ENCODE measurements at places on chromosomes 7 and 10. TPM values are rescaled to one million over a fixed set of nuclear protein-coding genes. Genes with fewer than 3 reads are reported as not detected.

Gene GIMAP5
- 32.9 TPM for polyA plus RNA-seq

Gene ABCC2
- polyA plus RNA-seq, result 1.4 TPM

Gene TMEM270
- polyA plus RNA-seq, result 0.56 TPM

Gene COPS6
- 187 TPM for polyA plus RNA-seq

Gene SPDYE2B
- not detected for polyA plus RNA-seq

Gene GIMAP2
- polyA plus RNA-seq, result 7.8 TPM

Gene GNGT1
- polyA plus RNA-seq, result not detected

Gene GDF2
- polyA plus RNA-seq, result not detected

Gene RFC2
- 9.3 TPM for polyA plus RNA-seq

Gene FAM185A
- polyA plus RNA-seq, result 5.9 TPM

Gene GJD4
- not detected for polyA plus RNA-seq

Gene NFKB2
- polyA plus RNA-seq, result 17.3 TPM

Gene ITIH5
- 0.66 TPM for polyA plus RNA-seq

Gene KIAA1549
- polyA plus RNA-seq, result 1.3 TPM

Gene MPP7
- 1.7 TPM for polyA plus RNA-seq

Gene CCDC6
- polyA plus RNA-seq, result 35.7 TPM

Gene PYROXD2
- 4.6 TPM for polyA plus RNA-seq

Gene GIMAP1
- polyA plus RNA-seq, result 4.2 TPM

Gene TLX1
- not detected for polyA plus RNA-seq

Gene ANKRD61
- polyA plus RNA-seq, result 0.35 TPM

Gene TMEM213
- polyA plus RNA-seq, result not detected

Gene BET1
- polyA plus RNA-seq, result 36.5 TPM

Gene FAM25A
- polyA plus RNA-seq, result 36.6 TPM

Gene CDH23
- polyA plus RNA-seq, result 1.7 TPM

Gene STRIP2
- polyA plus RNA-seq, result 2.7 TPM

Gene HABP2
- 0.13 TPM for polyA plus RNA-seq

Gene CYP3A7
- 0.20 TPM for polyA plus RNA-seq

Gene GPR85
- polyA plus RNA-seq, result 1.7 TPM

Gene CYP3A5
- 10.0 TPM for polyA plus RNA-seq

Gene SFRP5
- 8.0 TPM for polyA plus RNA-seq

Gene WDFY4
- polyA plus RNA-seq, result 2.1 TPM

Gene HOXA9
- polyA plus RNA-seq, result 4.4 TPM

Gene COL13A1
- 2.3 TPM for polyA plus RNA-seq

Gene CTAGE8
- polyA plus RNA-seq, result 0.40 TPM

Gene TBC1D12
- 47.8 TPM for polyA plus RNA-seq

Gene CRPPA
- 0.57 TPM for polyA plus RNA-seq

Gene IL2RA
- polyA plus RNA-seq, result 1.3 TPM

Gene CPA4
- polyA plus RNA-seq, result 12.2 TPM

Gene BHLHA15
- polyA plus RNA-seq, result not detected

Gene PLXNA4
- 2.3 TPM for polyA plus RNA-seq

Gene MACROH2A2
- polyA plus RNA-seq, result 5.1 TPM

Gene VIPR2
- polyA plus RNA-seq, result 0.07 TPM

Gene BRAT1
- polyA plus RNA-seq, result 120 TPM

Gene BEND7
- polyA plus RNA-seq, result 15.2 TPM

Gene OPN1SW
- not detected for polyA plus RNA-seq

Gene NPFFR1
- not detected for polyA plus RNA-seq

Gene SERPINE1
- 23.1 TPM for polyA plus RNA-seq

Gene FRMD4A
- 13.1 TPM for polyA plus RNA-seq

Gene PIP
- polyA plus RNA-seq, result not detected

Gene HILPDA
- 4.1 TPM for polyA plus RNA-seq
